ENCODE measurements at places on chromosomes 4 and X. TPM values are rescaled to one million over a fixed set of nuclear protein-coding genes. Genes with fewer than 3 reads are reported as not detected.

GRCh38 chr4:176413171-176413570 is 93.4 kb downstream of the SPCS3 start:
- DNase-seq, result no peak

- DNase-seq, result no peak
These were observed 196.3 kb upstream of the GATB start for GRCh38 chr4:151957153-151957552.

GRCh38 chrX:136767104-136767941 is 13.4 kb downstream of the ARHGEF6 start:
- peak; percentile 73 for DNase-seq

DNA sequence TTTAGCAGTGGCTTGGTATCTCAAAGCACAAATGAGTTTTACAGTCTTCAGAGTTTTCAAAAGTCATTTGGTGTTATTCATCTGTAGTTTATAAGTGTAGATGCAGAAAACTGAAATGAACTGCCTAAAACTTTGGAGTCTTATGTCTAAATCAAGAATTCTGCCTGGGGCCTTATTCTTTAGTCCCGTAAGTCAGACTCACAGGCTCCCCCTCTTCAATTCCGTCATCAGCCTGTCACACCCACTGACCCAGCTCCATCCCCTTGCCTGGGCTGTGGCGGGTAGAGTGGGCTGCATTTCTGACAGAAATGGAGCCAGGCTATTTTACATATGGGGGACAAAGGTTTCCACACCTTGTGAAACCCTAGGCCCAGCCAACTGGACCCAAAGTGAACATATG is 44.3 kb downstream of the TSPAN5 start:
- no peak for DNase-seq

MAB21L2 gene
- total RNA-seq, result 0.10 TPM
